ENCODE measurements at places on chromosomes 3 and 15.

GRCh38 chr3:68148447-68148846 is 494.0 kb upstream of the SUCLG2 start:
- no peak for DNase-seq

- DNase-seq: no peak
Observed at GRCh38 chr3:38538773-38539353, 42.7 kb downstream of the EXOG start.

DNA sequence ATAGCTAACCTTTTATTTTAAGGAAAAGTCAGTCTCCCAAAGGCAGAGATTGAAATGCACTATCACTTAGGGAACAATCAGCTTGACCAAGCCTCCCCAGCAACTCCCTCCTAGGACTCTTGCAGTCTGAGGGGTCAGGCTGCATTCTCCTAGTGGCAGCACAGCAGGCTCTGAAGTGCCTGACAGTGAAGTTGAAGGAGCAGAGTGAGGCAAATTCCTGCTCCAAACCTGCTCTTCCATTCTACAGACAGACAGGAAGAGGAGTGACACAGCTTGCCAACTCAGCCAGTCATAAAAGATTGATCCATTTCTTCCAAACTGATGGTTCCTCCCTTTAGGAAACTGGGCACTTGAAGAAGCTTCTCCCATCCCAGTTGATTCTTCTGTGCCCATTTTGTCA is 43.9 kb upstream of the SMAD3 start:
- DNase-seq: no peak

- no peak for DNase-seq
Observed at GRCh38 chr3:45164056-45164455, 17.9 kb upstream of the CDCP1 start.

DNA sequence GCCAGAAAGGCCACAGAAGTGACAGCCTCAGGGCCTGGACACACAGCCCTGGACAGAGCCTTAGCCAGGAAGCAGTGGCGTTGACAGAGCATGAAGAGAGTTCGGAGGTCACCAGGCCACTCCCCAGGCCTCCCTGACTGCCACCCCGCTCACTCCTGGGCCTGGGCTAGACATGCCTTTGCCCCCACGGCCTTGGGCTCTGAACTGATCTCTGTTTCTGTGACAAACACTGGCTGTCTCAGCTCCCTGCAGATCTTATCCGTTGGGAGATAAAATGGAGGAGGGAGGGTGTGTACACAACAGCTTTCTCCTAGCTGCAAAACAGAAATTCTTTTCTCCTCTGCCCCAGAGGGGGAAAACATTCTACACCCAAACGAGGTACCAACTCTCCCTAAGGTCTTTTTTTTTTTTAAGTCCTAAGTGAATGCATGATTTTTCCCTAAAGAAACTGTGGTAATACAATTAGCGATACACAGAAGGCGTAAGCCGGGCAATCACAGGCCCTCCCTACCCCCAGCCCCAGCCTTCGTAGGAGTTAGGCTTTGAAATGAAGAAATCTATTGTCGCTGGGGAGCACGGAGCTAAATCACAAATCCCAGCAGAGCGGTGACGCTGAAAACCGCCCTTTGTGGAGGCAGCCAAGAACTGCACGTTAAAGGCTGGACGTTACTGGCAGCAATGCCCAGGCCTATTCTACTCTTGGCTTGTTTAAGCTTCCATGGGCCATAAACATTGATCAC is 45.0 kb downstream of the SRGAP3 start:
- no peak for DNase-seq

DNA sequence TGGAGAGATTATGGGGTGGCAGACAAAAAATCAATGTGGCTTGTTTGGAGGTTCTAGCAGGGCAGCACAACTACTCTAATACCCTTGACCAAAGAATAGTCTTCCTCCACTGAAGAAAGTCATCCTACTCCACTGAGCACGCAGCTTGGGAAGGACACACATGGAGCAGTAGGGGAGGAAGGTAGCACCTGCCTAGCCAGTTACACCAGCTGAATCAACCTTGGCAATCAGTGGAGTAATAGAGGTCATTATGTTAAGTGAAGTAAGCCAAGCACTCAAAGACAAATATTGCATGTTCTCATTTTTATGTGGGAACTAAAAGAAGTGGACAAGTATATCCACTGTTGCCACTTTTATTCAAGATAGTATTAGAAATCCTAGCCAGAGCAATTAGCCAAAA is 555.8 kb upstream of the ALCAM start:
- no peak for DNase-seq

GRCh38 chr3:12973827-12974226 is 99.4 kb downstream of the IQSEC1 start:
- DNase-seq: no peak

DNA sequence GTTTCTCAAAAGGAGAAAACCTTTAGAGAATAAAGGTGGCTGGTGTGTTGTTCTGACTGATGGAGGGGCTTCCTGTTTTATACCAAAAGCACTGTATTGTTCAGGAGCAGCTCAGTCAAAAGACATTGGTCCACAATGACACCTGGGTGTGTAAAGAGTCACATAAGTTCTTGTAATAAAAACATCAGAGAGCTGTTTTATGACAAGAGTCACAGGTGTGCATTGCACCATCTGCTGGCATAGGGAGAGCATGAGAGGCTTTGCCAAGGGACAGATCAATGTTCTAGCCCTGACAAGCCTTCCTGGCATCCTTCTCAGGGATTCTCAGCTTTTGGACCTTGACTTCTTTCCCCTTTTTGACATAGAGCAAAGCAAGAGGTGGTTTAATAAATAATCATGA is 20.4 kb downstream of the ARPP21 start:
- no peak for DNase-seq

- DNase-seq: peak; percentile 14
Observed at GRCh38 chr3:22360970-22361369, 610.0 kb upstream of the ZNF385D start.

DNA sequence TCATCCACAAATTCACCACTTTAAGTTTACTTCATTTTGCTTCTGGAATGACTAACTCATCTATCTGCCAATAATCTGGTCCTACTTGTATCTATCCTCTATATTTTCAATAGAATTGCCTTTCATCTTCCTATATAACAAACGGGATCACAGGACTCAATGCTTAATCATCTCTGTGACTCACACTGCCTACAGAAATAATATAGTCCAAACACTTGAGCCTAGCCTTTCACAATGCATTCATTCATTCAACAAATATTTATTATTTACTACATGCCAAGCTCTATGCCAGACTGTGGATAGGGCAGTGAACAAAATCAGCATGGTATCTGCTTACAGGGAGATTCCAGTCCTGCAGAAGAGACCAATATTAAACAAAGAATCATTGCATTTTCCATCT is 16.6 kb upstream of the AGTR1 start:
- no peak for DNase-seq

DNA sequence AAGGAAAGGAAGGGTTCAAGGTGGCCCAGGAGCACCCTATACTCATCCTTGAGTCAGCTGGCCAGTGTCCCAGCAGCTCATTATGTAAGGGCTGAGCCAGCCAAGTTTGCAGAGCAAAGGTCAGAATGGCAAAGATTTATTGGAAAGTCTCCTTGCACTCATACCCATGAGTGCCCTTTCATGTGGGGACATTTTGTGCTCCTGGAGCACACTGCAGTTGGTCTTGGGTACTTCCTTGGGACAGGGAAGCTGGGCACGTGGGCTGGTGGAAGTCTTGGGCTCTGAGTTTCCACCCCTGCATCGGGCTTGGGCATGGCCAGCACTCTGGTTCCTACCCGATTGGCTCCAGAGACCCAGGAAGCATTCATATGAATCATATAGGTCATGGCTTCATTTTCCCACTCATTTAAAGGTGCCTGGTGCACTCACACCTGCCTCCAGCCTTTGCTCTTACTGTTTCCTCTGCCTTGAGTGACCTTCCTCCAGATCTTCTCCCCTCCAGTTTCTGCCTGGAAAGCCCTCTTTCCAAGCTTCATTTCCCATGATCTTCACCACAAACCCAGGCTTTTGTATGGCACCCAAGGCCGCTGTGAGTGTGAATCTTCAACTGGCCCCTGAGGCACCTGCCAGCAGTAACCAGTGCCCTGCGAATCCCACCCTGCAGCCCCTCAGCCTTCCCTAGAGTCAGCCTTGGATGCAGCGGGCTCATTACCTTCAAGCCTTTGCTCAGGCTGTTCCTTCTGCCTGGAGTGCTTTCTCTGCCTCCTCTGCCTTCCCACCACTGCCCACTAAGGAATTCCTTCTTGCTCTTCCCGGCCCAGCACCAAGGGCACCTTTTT is 10.5 kb upstream of the PRKCD start:
- DNase-seq: no peak

Data from fibroblast of skin of left biceps (primary cell).